Iris pigment epithelial cell (primary cell): ENCODE measurements at places on chromosomes 4 and X.
A peak's percentile ranks its signal among the peaks of the same experiment; 100 is the strongest.

DNA sequence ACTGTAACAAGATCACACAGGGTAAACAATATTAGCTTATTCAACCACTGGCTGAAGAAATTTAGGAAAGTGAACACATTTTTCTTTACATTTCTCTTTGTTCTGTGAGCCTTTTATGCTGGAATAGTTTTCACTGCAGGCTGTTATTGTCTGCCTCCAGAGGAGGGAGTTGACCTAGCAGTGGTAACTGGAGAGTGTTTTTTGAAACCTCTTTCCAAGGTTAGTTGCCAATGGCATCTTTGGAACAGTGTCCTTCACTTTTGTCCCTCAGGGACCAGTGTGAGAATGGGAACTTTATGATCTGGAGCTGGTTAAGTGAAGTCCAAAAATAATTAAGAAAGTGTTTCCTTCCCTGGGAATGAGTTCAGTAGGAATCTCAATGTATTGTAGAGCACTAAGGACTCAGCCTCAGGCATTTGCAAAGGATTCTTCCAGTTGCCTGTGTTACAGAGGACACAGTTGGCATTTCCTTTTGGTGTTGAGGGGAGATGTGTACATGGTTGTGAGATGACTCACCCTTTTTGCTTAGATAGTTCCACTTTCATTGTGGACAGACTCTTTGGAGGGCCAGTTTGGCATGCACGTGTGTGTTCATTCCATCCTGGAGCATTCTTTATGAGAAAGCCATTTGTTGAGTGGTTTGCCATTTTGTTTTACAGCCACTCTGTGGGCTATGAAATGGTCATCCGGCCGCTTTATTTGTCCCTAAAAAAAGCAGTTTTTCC lies 61.3 kb downstream of the AR start:
- DNase-seq, result peak; percentile 89

DNA sequence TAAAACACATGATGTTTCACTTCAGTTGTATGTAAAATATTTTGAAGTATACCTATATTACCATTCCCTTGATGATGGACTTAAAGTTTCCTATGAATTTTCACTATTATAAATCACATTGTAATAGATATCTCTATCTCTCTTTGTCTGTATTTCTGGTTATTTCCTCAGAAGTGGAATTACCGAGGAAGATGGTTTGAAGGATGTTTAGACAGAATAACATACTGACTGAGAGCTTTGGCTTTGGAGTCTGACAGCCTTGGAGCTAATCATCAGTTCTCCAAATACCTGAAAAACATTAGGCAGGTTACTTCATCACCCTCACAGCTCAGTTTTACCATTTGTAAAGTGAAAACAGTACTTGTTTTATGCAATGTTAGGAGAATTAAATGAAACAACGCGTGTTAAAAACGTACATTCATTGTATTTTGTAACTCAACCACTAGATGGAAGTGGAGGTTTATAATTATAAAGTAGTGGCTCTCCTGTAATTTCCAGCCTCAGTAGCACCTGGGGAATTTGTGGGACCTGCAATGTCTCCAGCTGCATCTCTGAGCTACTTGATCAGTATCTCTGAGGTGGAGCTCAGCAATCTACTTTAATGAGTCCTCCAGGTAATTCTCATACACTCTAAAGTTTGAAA lies 14.3 kb downstream of the JCHAIN start:
- DNase-seq, result peak; percentile 29

GRCh38 chr4:37320513-37321235 lies 76.1 kb downstream of the NWD2 start:
- no peak for DNase-seq

DNA sequence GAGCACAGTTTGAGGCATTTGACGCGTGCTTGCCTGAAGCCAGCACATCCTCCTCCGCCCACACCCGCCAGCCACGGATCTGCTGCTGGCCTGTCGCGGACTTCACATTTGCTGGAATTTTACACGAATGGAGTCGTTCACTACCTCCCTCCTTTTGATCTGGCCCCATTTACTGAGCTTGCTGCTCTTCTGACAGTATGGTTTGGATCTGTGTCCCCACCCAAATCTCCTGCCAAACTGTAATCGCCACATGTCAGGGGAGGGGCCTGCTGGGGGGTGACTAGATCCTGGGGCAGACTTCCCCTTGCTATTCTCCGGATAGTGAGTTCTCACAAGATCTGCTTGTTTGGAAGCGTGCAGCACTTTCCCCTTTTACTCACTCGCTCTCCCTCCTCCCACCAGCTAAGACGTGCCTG lies 19.9 kb upstream of the CPLX1 start:
- DNase-seq, result peak; percentile 32

GRCh38 chr4:61192392-61192791 lies 7.7 kb upstream of the ADGRL3 start:
- no peak for DNase-seq

DNA sequence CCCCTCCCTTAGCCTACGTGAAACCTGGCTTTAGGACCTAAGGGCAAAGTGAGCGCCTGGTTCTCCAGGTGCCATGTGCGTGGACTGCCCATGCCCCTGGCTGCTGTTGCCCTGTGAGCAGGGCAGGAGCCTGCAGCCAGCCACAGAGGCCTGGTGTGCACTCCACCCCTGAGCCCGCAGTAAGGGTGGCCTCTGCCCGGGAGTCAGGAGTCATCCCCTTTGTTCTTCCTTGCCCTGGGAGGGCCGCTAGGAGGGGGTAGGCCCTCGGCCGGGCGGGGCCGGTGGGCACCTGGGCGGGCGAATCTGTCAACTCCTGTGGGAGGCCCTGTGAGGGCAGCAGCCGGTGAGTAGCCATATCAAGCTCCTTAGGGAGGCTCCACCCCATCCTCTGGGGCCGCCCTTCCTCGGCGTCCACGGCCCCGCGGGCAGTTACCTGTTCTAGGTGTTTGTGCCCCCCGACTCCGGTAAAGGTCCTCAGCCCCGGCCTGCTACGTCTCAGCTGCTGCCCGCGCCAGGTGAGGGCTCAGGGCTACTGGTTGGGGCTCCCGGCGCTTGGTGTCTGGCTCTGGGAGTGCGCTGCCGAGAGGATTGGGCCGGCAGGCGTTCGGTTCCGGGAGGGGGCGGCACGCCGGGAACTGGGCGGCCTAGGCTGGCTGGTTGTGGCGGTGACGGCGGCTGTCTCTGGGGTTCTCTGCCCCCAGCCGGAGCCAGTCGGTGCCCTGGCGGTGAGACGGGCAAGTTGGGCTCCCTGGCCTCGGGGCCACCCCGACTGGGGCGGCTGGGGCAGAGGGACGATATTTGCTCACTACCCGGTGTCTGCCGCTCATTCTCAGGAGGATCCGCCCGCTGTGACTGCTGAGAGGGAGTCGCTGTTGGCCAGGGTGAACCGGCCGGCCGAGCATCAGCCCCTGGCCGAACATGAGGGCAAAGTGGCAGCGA lies 1060.2 kb downstream of the TECRL start:
- no peak for DNase-seq

GRCh38 chr4:88207171-88207570 lies 48.7 kb upstream of the ABCG2 start:
- no peak for DNase-seq

DNA sequence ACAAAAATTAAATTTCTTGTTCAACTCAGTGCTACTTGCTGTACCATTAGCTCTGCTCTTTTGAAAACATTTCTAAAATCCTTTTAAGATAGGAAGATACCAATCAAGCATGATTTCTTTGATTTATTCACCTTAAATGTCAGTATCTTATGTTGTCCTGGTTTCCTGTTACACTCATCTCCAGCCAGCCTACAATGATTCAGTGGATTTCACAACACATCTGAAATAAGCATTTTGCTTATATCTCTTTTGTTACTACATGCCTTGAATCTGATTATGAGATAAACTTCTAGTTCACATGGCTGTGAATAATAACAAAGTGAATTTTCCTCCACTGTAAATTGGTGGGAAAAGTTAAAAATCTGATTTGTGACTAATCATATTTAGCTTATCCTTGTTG lies 112.5 kb upstream of the BMP3 start:
- peak; percentile 86 for DNase-seq

- peak; percentile 26 for DNase-seq
Measured at GRCh38 chr4:142818031-142818430, 28.1 kb downstream of the INPP4B start.

- peak; percentile 56 for DNase-seq
Measured at GRCh38 chr4:20847124-20847747, 147.0 kb downstream of the PACRGL start.

DNA sequence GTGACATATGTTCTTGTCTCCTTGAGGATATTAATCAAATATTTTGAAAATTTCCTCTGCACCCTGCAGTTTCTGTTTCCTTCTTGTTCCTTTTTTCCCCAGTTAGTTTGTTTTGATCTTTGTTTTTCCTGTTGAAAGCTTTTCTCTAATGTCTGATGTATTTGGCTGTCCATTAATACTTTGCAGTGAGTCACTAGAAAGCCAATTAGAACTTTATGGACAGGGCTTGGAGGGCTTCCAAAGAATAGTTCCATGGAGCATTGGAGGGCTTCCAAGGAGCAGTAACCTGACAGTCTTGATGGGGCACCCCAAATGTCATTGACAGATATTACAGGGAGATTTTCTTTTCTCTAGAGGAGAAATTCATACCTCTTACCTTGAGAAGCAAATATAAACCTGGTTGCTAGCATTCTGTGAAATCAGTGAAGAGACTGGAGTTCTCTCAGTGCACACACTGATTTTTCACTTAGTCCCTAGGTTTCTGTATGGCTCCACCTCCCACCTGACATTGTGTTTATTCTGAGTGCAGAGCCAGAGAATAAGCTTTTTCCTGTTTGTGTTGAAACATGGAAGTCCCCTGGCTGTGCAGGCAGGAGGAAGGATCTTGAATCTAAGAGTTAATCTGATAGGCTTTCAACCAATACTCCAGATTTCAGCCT lies 26.5 kb downstream of the SPARCL1 start:
- peak; percentile 70 for DNase-seq

DNA sequence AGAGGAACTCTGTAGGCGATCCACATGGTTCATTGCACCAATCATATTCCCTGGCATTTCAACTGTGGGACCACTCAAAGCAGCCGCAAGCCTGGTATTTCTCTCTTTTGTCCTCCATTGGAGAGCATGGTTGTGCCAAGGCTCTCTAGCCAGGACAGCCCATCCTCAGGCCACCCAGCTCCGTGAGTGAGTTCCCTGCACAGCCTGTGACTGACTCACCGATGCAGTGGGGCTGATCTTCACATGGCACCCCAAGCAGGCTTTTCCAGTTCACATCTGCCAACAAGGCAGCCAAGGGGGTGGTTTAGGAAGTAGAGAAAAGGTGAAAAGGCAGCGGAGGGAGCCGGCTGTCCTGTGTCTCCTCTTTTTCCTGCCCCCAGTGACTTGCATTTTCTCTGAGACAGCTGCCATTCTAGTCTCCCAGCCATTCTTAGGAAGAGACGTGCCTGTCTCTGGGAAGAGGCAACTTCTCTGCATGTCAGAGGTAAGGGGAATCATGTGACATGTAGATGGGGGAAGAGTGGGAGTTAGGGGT lies 69.2 kb downstream of the MID1IP1 start:
- DNase-seq, result no peak

DNA sequence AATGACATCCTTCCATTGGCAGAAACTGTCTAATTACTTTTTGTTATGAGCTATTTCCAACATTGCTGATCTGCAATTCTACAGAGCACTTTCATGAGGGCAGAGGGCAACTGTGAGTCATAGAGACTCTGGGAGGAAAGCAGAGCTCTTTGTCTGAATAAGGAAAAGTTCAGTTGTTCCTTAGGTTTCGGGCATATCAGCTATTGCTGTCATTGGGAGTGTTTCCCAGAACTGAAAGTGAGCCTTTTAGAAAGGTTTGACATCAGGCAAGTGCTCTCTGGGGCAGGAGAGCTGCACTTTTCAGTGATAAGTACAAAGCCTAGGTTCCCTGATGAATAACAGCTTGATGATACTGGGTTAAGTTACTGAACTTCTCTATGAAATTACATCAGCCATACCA lies 119.2 kb upstream of the EDNRA start:
- peak; percentile 91 for DNase-seq

- DNase-seq, result no peak
Measured at GRCh38 chr4:114642173-114642780, 43.7 kb downstream of the UGT8 start.

- DNase-seq, result no peak
Measured at GRCh38 chr4:40630335-40631021, 814 bp upstream of the RBM47 start.

DNA sequence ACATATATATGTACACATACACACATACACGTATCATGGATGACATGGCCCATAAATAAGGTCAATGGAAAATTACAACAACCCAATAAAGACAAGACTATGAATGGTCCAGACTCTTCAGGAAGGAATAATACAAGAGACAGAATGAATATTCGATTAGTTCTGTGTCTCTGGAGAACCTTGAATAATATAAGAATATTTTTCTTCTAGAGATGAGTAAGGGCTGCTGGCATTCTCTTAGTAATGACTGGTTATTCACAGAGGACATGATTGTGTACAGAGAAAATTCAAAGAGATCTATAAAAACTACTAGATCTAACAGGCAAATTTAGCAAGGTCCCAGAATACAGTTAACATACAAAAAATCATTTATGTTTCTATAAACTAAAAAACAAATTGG lies 23.3 kb downstream of the SPIN4 start:
- DNase-seq, result no peak

DNA sequence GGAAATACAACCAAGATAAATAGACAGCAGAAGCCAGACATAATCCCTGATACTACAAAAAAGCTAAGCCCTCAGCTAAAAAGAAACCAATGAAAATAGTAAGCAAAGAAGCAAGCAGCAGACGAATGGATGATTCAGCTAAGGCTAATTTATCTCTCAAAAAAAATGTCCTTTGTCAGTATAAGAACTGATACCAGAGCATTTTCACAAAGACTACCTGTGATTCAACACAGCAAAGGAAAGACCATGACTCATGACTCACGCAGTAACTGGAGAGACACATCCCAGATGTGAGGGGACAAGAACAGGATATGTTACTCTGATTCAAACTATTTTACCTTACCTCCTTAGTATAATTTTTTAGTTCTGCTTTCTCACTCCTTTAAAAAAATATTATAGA lies 22.7 kb upstream of the TMPRSS11F start:
- DNase-seq, result peak; percentile 5

GRCh38 chr4:73821325-73821724 lies 15.2 kb upstream of the CXCL6 start:
- DNase-seq, result no peak
